ENCODE measurements at places on chromosomes 12 and 14.

- DNase-seq, result no peak
Measured at GRCh38 chr14:80805136-80805535, 136.4 kb downstream of the CEP128 start.

GRCh38 chr12:46553266-46553665 lies 180.7 kb upstream of the SLC38A2 start:
- DNase-seq, result no peak

DNA sequence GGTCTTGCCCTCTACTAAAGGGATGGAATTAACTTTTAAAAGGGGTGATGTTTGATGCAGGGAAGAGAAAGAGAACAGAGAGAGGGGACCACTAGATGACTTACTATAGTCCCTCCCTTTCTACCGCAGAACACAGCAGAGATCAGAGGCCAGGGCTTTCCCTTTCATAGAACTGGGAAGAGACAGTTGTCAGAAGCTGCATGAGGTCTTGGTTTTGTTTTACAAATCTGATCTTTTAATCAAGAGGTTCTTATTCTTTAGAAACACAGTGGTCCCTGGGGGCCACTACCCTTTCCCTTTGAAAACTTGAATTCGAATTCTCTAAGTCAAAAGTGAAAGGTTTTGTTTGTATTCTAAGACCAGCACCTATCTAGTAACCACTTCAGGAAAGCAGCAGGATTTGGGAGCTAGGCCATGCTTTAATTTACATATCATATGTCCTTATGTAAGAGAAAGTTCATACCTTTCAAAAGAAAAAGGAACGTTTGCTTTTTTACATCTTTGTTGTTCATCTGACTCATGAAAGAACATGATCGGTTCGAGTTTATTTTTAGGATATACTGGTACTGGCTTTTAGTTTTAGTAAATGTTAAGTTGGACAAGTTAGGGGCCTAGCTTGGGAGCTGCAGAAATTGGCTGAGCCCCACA lies 6.3 kb downstream of the FBXL14 start:
- no peak for DNase-seq

DNA sequence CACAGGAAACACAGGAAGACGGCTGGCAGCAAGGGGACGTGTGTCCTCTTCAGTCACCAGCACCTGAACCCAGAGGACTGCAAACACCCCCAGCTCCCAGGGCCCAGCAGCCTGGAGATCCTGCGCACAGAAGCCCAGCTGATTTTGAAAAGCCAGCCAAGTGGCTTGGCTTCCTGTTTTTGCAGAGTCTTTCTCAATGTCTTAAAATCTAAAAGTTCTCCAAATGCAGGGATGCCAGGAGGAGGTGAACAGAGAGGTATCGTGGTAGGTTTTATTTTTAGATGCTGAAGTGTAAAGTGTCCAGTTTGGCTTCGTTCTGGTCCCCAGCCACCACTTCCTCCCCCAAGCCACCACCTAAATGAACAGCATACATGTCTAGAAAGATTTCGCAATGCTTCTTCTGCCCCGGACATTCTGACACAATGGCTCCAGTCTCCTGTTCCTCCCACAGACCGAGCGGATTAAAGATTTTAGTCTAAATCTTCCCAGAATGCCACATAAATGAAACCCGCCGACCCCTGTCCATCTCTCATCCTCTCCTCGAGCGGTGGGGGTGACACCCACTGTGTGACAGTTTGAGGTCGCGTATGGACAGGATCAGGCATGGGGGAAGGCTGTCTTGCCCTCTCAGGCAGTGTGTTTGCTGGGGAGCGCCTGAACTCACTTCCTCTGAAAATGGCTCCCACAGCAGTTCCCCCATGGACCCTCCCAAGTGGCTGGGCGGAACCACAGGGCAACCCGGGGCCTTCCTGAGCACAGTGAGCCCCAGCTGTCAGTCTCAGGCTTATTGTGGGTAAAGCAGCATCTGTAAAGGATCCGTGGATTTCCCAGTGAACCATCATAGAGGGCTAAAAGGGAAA lies 41.6 kb downstream of the ITPK1 start:
- DNase-seq, result no peak

GRCh38 chr14:79480212-79480611 lies 731.1 kb downstream of the DIO2 start:
- no peak for DNase-seq

- no peak for DNase-seq
Measured at GRCh38 chr12:13805041-13805440, 176.4 kb downstream of the GRIN2B start.
